T-helper 1 cell treated with Interleukin-12 subunit alpha and Interleukin-12 subunit beta and Interleukin-4 antibody, amounts not matched to agents 30 ng/mL and 1 ng/mL, for 36 hours (primary cell): ENCODE measurements at places on chromosomes 13 and 19. TPM values are rescaled to one million over a fixed set of nuclear protein-coding genes. Genes with fewer than 3 reads are reported as not detected.

Gene IZUMO2
- total RNA-seq: not detected in 2 replicates

Gene MAST1
- 0.49 and 1.1 TPM in 2 replicates for total RNA-seq

Gene PRSS57
- not detected in 2 replicates for total RNA-seq

Gene ZNF497
- total RNA-seq: 0.64 and 1.0 TPM in 2 replicates

Gene IL17D
- not detected in 2 replicates for total RNA-seq

Gene RUBCNL
- 2.3 and 3.1 TPM in 2 replicates for total RNA-seq

Gene LSM7
- 119 and 122 TPM in 2 replicates for total RNA-seq

Gene MISP
- total RNA-seq: not detected in 2 replicates

Gene ZNF708
- total RNA-seq: 16.5 and 17.5 TPM in 2 replicates

Gene MEF2B
- total RNA-seq: 2.8 and 4.2 TPM in 2 replicates

Gene TSKS
- 3.5 and 4.0 TPM in 2 replicates for total RNA-seq

Gene ZNF616
- 4.8 and 5.1 TPM in 2 replicates for total RNA-seq

Gene CTU1
- total RNA-seq: 8.2 and 9.1 TPM in 2 replicates

Gene ZNF154
- 8.5 and 9.3 TPM in 2 replicates for total RNA-seq

Gene SHC2
- not detected in 2 replicates for total RNA-seq

Gene CYP2F1
- total RNA-seq: not detected in 2 replicates

Gene TEX26
- not detected in 2 replicates for total RNA-seq

Gene N4BP2L2
- total RNA-seq: 136 and 138 TPM in 2 replicates

Gene ADGRE2
- total RNA-seq: 0.88 and 2.3 TPM in 2 replicates

Gene SLC15A1
- not detected in 2 replicates for total RNA-seq

Gene APOC4
- total RNA-seq: not detected in 2 replicates

Gene B3GNT3
- total RNA-seq: 0.61 and 0.90 TPM in 2 replicates

Gene CYP4F2
- total RNA-seq: not detected in 2 replicates

Gene BRD4
- total RNA-seq: 122 and 126 TPM in 2 replicates

Gene ZNF135
- total RNA-seq: 0.12 TPM in 1 of 2 replicates, not detected in the other

Gene ZNF579
- total RNA-seq: 7.3 and 8.0 TPM in 2 replicates

Gene GRK1
- 0.05 TPM in 2 replicates for total RNA-seq

Gene CBLC
- not detected in 2 replicates for total RNA-seq

Gene SHISA2
- total RNA-seq: 12.9 and 13.2 TPM in 2 replicates

Gene ZNF260
- 8.2 and 10.5 TPM in 2 replicates for total RNA-seq

Gene C1QTNF9
- not detected in 2 replicates for total RNA-seq

Gene ICAM1
- total RNA-seq: 68.3 and 72.7 TPM in 2 replicates

Gene ENOX1
- total RNA-seq: 0.12 and 0.20 TPM in 2 replicates

Gene OR10H2
- total RNA-seq: not detected in 2 replicates

Gene POP4
- 99.5 and 106 TPM in 2 replicates for total RNA-seq

Gene ATP8A2
- 1.7 and 1.9 TPM in 2 replicates for total RNA-seq
